Activated CD4-positive, alpha-beta T cell treated with anti-CD3 and anti-CD28 coated beads, Interleukin-2, amount 50 U/mL, for 24 hours (primary cell): ENCODE measurements at places on chromosomes 1 and 21.

GRCh38 chr1:92833840-92834239 is 2.0 kb downstream of the RPL5 start:
- DNase-seq: no peak

DNA sequence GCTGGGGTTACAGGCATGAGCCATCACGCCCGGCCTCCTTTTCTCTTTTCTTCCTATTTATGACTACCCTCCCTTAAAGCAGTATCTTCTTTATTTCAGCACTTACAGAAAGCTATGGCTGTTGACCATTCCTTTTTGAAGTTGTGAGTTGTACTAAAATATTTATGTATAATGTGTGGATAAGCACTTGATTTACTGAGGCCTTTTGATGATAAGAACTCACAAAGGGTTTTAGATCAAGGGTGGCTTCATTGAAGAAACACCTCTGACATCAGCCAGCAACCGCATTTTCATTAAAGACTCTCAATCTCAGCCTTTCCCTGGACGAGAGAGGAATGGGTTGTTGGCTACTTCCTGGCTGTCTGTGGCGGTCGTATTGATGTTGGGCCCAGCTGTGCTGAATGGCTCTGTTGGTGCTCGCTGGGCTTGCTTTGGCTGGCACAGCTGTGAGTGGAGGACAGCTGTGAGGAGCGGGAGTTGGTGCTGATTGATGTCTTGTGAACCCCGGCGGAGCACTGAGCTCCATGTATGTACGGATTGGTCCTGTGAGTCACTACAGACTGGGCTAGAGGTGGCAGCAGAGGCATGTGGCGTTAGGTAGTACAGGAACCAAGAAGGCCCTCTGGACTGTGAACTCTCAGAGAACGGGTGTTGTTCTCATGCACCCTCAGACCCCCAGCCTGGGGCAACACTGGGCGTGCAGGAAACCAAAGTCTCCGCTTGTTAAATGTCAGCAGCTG is 208.8 kb downstream of the KIF26B start:
- no peak for DNase-seq

GRCh38 chr1:76021846-76022245 is 52.7 kb upstream of the ST6GALNAC3 start:
- DNase-seq: no peak

DNA sequence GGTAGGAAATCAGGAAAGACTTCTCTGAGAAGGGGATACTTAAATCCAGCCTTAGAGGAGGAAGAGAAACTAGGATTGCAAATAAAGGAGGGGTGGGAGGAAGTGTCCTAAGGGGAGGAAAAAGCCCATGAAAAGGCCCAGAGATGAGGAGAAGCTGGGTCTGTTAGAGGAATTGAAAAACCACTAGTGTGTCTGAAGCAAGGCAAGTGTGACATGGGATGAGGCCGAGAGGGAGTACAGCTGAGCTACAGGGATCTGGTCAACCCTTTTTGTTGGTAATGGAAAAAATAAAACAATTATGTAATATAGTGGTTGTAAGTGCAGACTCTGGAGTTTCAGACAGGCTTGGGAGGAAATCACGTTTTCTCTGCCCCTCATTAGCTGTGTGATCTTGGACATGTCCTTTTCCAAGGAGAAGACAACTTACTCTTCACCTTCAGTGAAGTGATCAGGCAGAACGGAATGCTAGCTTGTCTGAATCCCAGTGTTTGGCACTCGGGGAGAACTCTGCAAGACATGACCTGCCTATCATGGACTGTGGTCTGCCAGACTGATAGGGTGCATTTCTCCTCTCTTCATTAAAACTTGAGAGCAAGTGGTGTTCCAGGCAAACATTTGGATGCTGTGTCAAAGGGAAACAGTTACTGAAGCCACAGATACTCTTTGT is 7.4 kb upstream of the S100A10 start:
- DNase-seq: no peak

GRCh38 chr1:63908016-63908415 is 134.2 kb downstream of the ROR1 start:
- DNase-seq: no peak

- DNase-seq: no peak
Measured at GRCh38 chr1:173869021-173869359, 810 bp downstream of the ZBTB37 start.

DNA sequence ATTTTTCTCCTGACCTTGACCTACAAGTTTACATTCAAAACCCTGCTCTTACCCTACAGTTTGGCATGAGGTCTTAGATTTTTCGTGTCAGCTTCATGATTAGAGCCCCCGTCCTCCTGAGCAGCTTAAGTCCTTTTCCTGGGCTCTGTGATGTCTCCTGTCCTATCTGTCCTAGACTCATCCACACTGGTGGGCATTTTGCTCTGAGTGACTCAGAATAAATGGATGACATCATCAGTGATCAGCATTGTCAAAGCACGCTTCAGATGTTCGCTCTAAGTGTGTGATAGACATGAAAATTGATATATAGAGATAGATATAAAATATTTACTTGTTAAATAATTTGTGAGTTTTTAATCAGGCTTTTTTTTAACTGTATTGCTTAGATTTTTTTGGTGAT is 21.8 kb downstream of the RGS13 start:
- no peak for DNase-seq

GRCh38 chr1:232962761-232963745 is 12.6 kb downstream of the NTPCR start:
- DNase-seq: no peak

DNA sequence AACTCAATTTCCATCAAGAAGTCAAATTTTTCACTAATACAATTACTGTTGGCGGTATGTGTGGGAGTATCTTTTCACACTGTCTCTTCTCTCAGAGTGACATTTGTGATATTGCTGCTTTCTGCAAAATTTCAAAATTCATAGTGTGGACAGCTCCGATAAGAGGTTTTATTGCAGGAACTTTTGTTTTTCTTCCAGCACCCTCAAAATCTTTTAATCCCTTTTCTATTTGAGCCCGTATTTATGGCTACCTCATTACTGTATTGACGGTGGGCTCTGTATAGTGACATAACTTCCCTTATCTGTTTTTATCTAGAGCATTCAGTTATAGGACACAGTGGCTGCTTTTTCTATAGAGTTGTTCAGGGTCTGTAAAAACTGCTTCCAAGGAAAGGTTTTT is 794.4 kb upstream of the TMPRSS15 start:
- DNase-seq: no peak

DNA sequence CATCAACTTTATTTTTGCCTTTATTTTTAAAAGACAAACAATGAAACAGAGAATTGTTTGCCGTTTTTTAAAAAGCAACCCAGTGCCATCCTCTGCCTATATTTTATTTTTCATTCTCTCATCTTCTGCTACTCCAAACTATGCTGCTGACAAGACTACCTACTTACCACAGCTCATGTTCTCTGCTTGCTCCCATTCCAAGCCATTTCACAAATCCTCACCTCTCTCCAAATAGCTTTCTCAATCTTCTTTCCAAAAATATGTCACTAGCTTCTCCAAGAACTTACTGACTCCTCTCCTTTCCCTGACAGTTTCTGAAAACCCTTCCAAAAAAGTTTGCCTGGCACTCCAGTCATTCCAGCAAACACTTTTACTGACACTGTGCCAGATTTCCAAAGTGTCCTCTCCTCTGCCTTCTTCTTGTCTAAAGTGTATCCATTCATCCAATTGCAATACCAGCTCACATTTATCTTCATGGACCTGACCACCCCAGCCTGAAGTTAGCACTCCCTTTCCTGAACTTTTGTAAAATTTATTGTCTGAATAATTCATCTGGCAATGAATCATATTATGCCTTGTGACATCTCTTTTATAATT is 766.5 kb upstream of the B3GALT2 start:
- DNase-seq: no peak

GRCh38 chr1:7425229-7425628 is 345.9 kb upstream of the VAMP3 start:
- no peak for DNase-seq

- no peak for DNase-seq
Measured at GRCh38 chr1:89942825-89943658, 51.9 kb upstream of the ZNF326 start.

DNA sequence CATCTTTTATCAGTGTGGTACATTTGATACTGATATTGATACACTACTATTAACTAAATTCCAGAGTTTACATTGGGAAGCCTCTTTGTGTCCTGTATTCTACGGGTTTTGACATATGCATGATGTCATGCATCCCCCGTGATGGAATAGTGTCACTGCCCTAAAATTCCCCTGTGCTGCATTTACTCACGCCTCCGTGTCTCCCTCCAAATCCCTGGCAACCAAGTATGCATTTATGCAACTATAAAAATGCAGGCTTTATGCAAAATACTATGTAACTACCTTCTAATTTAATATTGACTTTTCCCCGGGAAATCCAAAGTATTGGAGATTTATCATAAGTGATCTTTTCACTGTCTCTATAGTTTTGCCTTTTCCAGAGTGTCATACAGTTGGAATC is 453.7 kb upstream of the RUNX1 start:
- no peak for DNase-seq

DNA sequence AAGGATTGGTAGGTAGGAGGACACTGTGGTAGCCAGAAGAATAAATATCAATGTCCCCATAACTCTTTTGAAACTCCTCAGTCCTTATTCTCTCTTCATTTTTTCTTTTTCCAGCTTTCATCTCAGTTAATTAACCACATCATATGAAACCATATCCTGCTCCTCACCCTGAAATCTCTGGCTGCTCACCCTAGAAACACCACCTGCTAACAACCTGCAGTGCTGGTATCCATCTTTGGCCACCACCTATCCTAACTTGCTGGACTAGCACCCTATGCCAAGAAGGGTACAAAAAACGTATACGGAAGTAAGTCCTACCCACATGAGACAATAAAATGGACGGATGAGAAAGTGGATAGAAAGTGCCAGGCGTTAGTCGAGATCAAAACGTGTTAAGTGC is 13.7 kb upstream of the DPYD start:
- DNase-seq: no peak

DNA sequence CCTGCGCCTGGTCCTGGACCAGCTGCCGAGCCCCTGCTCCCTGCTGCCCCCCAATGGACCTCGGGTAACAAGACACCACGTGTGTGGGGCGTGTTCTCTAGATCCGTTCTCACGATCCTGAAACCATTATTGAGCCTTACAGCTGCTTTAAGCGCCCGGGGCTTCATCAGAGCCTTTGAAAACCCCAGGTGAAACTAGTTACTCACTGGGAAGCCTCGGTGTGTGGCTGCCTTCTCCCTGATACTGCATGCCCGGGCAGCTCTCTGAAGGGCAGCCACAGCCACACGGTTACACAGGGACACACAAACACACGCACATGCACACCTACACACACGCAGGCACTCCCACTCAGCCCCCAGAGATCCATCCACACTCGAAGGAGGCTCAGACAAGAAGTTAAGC is 5.3 kb downstream of the HES2 start:
- no peak for DNase-seq

DNA sequence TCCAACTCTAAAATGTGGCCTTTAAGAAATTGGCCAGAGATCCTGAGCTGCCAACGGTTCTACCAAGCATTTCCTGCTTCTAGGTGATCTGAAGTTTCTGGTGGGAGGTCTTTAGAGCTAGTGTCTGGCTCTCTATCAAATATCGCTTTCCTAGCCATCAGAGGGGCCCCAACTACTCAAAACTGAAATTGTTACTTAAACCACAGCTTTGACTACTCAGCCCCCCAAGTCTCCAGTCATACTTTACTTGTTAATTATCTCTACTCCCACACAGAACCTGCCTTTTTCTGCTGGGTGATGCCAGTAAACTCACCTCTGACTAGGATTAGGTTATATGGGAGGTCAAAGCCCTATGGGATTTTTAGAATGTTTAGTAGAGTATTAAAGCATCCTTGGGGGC is 95.1 kb downstream of the FASLG start:
- peak; percentile 18 for DNase-seq

- no peak for DNase-seq
Measured at GRCh38 chr1:109252893-109253802, 3.8 kb downstream of the CELSR2 start.

- DNase-seq: no peak
Measured at GRCh38 chr1:183585038-183585437, 5.2 kb downstream of the NCF2 start.

DNA sequence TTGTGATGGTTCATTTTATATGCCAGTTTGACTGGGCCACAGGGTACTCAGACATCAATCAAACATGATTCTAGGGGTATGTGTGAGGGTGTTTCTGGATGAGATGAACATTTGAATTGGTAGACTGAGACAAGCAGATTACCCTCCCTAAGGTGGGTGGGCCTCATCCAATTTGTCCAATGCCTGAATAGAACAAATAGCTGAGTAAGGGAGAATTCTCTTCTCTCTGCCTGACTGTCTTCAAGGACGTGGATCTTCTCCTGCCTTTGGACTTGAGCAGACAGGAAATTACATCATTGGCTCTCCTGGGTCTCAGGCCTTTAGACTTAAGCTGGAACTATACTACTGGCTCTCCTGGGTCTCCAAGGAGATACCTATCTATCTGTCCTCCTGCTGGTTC is 64.4 kb downstream of the SUSD4 start:
- no peak for DNase-seq

GRCh38 chr1:229260297-229260696 is 10.6 kb upstream of the RAB4A start:
- no peak for DNase-seq

GRCh38 chr1:116853680-116854402 is 55.9 kb upstream of the PTGFRN start:
- no peak for DNase-seq

GRCh38 chr1:92575123-92575522 is 88.4 kb upstream of the GFI1 start:
- DNase-seq: no peak

DNA sequence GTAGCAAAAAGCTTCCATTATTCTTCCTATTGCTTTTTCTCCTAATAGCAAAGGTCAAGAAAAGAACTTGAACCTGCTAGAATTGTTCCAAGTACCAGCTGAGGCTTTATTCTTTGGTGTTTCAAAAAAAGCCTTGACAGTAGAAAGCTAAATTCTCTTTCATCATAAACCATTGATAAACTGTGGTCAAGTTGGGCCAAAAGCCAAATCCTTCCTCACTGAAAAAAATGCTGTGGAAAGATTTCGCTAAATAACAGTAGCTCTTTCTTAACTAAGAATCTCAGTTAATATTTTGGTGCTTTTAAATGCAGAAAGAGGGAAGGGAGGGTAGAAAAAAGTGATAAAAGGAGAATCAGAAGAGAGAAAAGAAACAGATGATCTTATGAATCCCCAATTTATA is 14.0 kb upstream of the JAM2 start:
- DNase-seq: no peak
